Nucleus accumbens (tissue), 56 donors: ENCODE measurements at places on chromosomes 11 and 22.
A peak's percentile ranks its signal among the peaks of the same experiment; 100 is the strongest.

DNA sequence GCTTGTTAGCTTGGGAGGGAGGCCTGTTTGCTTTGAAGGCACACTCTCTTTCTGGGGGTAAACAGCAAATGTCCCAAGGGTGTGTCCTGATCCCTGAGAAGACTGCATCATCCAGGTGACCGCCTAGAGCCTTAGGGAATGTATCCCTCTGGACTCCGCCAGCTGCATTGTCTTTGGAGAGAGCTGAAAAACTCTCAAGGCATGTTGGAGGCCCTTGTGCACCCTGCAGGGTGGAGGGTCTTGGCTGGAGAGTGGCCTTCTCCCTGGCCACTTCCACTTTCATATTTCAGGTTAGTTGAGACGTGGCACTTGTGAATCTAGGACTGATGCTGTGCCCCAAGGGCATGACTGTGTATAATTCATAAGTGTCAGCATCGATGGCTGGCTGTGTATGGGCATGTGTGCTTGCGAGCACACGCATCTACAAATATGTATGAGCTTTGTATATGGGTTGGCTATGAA lies 70.6 kb downstream of the ZBTB16 start:
- DNase-seq, result no peak

- DNase-seq, result peak; percentile 74
These were observed 7.1 kb downstream of the TPCN2 start for GRCh38 chr11:69055598-69056516.

- DNase-seq, result no peak
These were observed 24.0 kb upstream of the ME3 start for GRCh38 chr11:86696451-86696850.

DNA sequence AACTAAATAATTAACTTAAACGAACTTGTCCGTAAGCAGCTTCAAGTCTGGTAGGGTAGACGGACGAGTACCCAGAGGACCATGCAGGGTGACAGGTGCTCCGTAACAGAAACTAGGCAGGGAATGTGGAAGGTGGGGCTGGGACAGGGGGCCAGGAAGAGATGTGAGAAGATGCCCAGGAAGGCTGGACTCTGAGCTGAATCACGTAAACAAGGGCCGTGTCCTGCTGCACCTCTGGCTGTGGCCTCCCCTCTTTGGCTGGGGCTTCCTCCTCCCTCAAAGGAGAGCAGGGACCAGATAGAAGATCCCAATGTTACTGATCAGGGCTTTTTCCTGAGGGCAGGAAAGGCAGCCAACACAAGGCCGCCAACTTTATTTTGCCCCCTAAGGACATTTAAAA lies 47.9 kb downstream of the PACSIN2 start:
- DNase-seq, result no peak

GRCh38 chr11:17077240-17077519 lies 287 bp downstream of the RPS13 start:
- no peak for DNase-seq

DNA sequence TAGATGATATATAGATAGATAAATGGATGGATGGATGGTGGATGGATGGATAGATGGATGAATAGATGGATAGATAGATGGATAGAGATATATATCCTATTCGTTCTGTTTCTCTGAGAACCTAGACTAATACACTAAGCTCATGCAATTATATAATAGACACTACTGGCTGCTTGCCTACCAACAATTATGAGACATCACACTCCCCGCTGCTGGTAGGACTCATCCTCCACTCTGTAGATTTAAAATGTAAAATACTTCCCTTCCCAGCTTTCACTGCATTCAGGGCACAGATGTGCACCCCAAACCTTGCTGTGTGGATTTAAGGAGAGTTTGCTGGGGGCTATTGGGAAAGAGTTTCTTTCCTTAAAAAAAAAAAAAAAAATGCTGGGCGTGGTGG lies 28.3 kb upstream of the RCN1 start:
- no peak for DNase-seq

- DNase-seq, result no peak
These were observed 3.3 kb downstream of the NADSYN1 start for GRCh38 chr11:71456294-71456693.

- no peak for DNase-seq
These were observed 53.1 kb downstream of the CELSR1 start for GRCh38 chr22:46484156-46484860.

DNA sequence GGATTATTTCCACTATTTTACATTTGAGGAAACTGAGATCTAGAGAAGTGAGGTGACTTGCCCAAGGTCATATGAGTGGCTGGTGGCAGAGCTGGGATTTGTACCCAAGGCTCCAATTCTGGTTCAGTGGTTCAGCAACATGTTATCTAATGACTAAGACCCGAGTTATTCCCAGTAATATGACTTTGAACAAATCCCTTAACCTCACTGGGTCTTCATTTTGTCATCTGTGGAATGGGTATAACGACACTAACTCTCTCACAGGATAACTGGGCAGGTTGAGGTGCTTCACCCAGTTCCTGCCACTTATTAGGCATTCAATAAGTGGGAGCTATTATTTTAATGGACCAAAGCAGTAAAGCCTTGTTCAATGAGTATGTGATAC lies 489 bp upstream of the OR2AT4 start:
- DNase-seq, result no peak

DNA sequence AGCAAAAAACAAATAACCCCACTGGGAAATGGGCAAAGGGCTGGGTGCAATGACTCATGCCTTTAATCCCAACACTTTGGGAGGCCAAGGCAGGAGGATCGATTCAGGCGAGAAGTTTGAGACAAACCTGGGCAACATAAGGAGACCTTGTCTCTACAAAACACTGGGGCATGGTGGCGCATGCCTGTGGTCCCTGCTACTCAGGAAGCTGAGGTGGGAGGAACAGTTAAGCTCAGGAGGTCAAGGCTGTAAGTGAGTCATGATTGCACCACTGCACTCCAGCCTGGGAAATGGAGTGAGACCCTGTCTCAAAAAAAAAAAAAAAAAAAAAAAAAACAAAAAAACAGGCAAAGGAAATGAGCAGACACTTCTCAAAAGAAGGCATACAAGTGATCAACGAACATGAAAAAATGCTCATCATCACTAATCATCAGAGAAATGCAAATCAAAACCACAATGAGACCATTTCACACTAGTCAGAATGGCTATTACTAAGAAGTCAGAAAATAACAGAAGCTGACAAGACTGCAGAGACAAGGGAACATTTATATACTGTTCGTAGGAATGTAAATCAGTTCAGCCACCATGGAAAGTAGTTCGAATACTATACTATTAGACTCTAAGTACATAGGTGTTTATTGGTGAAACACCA lies 48.2 kb upstream of the SMCO4 start:
- DNase-seq, result no peak

DNA sequence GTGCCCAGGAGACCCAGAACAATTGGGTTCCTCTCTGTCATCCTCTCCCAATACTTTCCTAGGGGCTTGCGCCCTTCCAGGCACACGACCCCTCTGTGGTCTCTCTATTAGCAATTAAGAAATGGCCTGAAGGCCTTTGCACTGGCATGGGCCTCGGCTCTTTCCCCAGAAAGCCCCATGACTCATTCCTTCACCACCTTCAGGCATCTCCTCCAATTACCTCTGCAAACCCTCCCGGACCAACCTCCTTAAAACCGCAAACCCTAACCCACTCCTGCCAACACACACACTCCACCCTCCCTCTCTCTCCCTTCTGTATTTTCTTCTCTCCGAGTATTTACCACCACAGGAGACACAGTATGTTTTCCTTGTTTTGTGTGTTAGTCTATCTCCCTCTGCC lies 36.7 kb downstream of the LARGE1 start:
- DNase-seq, result no peak

DNA sequence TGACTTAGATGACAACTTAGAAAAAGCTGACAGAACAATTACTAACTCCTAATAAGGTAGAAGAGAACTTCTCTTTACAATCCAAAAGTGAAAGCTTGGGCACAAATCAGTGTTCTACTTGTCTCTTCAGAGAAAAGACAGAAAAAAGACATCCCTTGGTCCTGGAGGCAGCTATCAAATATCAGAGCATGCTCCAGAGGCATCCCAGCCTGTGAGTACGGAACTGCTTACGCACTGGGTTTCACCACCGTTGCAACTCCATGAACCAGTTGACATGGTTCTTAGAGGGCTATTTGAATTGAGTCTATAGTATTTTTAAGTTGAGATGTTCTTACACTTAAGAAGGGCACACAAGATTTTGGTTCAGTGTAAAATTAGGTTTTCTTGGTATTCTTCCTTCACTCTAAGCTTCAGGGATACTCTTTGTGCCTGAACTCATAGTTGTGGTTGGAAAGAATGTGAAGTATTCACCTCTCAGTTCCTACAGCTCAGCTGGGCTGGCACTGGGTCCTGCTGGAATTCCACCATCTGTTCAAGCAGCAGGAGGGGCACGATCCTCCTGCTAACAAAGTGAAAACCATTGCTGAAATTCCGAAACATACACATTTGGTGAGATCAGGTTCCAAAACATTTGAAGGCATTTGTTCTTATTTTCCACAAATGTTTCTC lies 6.3 kb downstream of the AKIP1 start:
- no peak for DNase-seq

- no peak for DNase-seq
These were observed 65.4 kb downstream of the MTMR3 start for GRCh38 chr22:29948385-29948769.

GRCh38 chr11:208917-209260 lies 1.4 kb downstream of the RIC8A start:
- DNase-seq, result no peak

GRCh38 chr11:81259471-81259870 lies 1474.2 kb downstream of the FAM181B start:
- DNase-seq, result no peak

DNA sequence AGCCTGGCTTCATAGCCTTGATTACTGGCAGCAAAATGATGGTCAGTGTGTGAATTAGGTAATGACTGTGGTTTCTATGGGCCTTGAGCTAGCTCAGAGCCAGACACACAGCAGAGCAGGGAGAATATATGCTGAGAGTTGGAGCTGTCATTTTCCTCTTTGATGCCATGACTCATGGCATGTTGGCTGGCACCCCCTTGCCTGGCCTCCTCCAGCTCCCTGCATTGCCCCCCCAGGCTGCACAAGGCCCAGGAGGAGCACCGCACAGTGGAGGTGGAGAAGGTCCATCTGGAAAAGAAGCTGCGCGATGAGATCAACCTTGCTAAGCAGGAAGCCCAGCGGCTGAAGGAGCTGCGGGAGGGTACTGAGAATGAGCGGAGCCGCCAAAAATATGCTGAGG lies 20.3 kb upstream of the RRM1 start:
- no peak for DNase-seq

- DNase-seq, result no peak
These were observed 114.2 kb downstream of the KCNQ1OT1 start for GRCh38 chr11:2585566-2586086.

GRCh38 chr11:46615756-46616155 lies 1.3 kb downstream of the HARBI1 start:
- no peak for DNase-seq

- DNase-seq, result no peak
These were observed 199.5 kb upstream of the PLET1 start for GRCh38 chr11:112460141-112460540.

- DNase-seq, result no peak
These were observed 47.7 kb downstream of the DNAJC24 start for GRCh38 chr11:31417357-31417756.

- DNase-seq, result no peak
These were observed 592 bp downstream of the EEF1G start for GRCh38 chr11:62573006-62573591.

DNA sequence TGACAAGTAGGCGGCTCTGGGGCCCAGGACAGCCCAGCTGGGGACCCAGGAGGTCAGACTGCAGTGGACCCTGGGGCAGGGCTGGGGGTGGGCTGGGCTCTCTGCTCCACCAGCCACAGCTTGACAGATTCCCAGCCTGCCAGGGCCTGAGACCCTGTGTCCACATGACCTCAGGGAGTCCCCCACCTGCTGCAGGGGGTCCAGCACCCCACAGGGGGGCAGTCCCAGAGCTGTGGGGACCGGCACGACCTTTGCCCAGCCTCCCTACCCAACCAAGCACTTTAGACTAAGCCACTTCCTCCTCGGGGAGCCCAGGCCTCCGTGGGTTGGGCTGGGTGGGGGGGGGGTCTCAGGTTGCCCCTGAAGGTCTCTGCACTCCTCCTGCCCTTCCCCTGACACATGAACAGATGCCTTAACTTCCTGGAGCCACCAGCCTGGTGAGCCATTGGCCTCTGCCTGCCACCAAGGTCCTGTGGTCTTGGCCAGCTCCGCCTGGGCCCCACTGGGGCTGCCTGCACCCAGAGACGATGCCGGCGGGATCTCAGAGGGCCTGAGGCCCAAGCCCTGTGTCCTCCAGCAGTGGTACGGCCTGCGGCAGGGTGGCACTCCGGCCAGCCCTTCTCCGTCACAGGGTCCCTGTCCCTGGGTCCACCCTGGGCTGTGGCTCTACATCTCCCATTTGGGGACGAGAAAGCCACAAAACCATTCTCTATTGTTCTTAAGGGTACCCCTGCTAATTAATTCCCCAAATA lies 3.4 kb downstream of the CCDC188 start:
- DNase-seq, result no peak

DNA sequence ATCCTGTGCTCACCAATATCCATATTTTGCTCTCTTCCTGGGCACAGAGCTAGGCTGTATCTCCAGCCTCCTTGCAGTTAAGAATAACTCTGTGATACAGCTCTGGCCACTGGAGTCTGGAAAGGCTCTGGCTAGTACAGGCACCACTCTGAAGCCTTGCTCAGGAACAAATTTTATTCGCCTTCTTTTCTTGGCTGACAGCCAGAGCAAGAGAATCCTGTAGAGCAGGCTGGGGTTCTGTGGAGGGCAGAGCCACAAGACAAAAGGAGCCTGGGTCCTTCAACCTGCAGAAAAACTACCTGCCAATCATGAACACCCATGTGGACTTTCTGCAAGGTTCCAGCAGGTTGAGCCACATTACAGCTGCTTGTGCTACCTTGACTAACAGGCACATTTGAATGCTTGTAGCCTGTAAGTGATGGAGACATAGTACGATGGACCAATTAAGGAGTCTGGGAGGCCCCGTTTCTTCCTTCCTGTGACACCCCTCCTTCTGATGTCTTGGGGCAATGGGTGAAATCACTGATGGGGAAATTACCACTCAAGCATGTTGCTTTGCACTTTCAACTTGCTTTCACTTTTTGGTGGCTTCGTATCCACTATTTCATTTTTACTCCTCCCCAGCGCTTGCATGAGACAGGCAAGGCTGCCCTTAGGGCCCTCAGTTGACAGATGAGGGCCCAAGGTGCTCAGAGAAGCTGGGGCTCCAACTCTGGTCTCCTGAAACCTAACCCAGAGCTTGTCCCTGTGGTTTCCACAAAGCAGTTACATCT lies 267.2 kb upstream of the SYN3 start:
- no peak for DNase-seq

DNA sequence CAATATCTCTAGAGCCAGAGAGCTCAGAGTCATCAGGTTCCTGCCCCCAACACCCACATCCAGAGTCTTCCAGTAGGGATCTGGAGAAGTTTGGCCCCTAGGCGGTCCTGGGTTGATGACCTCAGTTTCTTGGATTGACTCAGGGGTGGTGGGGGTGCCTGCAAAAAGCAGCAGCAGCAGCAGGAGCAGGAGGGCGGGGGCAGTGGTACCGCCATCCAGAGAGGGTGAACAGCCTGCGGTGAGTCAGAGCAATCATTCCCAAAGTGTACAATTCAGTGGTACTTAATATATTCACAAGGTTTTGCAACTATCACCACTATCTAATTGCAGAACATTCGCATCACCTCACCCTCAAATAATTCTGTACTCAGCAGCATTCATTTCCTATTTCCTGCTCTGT lies 9.9 kb upstream of the SEC14L3 start:
- peak; percentile 37 for DNase-seq

- DNase-seq, result no peak
These were observed 6.7 kb upstream of the CAPRIN1 start for GRCh38 chr11:34044664-34045485.

- DNase-seq, result no peak
These were observed 24.8 kb upstream of the RCE1 start for GRCh38 chr11:66818231-66818955.

GRCh38 chr22:45638197-45638596 lies 33.4 kb upstream of the ATXN10 start:
- DNase-seq, result no peak
